ENCODE measurements at places on chromosomes 3 and 15. TPM values are rescaled to one million over a fixed set of nuclear protein-coding genes. Genes with fewer than 3 reads are reported as not detected.
A peak's percentile ranks its signal among the peaks of the same experiment; 100 is the strongest.

- DNase-seq = peak; percentile 66
These were observed 324.7 kb downstream of the SHQ1 start for GRCh38 chr3:72523429-72524151.

GRCh38 chr15:32825219-32825618 lies 107.4 kb downstream of the GREM1 start:
- DNase-seq = no peak

DNA sequence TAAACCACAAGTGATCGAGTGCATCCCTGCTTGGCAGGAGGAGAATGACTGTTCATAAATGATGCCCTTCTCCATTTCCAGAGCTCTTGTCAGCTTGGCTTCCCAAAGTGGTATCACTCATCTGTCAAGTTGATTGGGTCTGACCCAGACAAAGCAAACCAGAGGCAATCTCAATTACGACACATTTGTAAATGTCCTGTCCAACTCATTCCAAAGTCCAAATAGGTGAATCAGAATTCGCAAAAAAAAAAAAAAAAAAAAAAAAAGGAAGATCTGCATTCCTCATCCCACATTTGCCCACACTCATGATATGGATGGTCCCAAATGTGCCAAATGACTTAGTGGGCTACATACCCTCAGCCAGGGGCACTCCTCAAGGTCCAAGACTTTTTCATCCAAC lies 91.9 kb downstream of the LRRC3B start:
- no peak for DNase-seq

DNA sequence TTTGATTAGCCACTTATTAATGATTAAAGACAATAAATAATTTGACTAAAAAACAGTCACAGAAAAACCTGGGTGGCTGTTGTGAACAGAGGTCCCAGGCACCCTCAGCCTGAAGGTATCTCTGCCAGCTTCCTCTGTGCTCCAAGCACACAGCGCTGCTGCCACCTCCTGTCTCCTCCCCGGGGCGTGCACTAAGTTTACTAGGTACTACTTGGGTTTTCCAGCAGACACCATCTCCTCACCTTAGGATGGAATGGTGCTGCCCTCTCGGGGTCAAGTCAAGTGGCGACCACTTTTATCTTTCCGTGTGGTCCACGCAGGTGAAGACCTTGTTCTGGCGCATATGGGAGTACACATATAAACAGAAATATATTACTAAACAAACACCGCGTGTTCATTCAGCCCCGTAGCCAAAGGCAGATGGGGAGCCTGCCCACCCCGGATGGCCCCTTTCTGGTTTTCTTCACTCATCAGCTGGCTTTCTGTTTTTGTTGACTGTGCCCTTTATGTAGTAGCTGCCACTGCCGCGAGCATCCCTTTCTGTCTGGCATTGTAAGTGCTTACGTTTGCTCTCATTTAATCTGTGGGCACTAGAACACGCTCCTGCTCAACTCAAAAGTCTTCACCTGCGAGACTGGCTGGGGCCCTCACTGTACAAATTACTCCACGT lies 128.0 kb downstream of the LRIG1 start:
- peak; percentile 28 for DNase-seq

DNA sequence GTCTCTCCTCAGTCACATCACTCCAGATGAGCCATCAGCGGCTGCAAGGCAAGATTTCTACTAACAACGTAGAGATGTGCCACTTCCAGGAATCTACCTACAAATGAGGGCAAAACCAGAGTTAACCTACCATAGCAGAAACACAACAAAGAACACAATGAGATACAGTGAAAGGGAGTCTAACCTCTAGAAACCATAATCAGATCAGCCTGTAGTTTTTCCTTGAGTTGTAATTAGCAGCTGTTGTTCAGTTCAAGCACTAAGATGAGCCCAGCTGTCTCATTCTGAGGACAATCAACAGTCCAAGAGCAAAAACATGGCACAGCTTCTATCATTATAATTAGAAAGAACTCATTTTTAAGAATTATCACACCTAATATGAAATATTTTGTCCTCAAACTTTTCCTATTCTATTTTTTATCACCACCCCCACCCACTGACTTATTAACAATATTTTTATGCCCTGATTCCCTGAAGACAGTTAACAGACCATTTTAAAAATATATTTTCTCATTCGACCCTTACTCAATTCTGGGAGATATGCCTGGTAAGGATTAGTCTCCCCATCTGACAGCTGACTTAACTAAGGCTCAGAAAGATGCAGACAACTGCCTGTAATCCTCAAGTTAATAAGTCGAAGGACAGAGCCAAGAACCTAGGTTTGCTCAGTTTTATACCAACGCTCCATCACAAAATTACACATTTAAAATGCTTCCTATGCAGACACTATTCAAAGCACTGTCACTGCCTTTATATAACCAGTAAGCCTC lies 50.1 kb downstream of the MAGI1 start:
- no peak for DNase-seq

- no peak for DNase-seq
These were observed 112.5 kb downstream of the RAP2B start for GRCh38 chr3:153274561-153274960.

- no peak for DNase-seq
These were observed 375.8 kb upstream of the ARL6 start for GRCh38 chr3:97388774-97389173.

DNA sequence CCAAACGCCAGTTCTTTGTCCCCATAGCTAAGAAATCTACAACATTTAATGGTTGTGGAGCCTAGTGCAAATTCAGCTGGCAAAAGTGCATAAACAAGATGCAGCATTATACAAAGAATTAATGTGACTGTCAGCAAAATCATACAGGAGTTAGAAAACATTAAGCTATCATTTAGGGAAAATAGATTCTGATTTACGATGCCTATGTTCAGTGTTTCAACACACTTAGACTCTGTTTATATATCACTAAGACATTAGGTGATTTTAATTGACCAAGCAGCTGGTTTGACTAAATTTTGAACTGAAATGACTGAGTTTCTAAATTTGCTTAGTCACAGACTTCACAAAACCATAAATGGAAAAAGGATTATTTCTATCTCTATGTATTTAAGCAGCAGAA lies 1076.8 kb downstream of the TBL1XR1 start:
- no peak for DNase-seq

GRCh38 chr15:31262143-31262530 lies 64.5 kb upstream of the KLF13 start:
- no peak for DNase-seq

DNA sequence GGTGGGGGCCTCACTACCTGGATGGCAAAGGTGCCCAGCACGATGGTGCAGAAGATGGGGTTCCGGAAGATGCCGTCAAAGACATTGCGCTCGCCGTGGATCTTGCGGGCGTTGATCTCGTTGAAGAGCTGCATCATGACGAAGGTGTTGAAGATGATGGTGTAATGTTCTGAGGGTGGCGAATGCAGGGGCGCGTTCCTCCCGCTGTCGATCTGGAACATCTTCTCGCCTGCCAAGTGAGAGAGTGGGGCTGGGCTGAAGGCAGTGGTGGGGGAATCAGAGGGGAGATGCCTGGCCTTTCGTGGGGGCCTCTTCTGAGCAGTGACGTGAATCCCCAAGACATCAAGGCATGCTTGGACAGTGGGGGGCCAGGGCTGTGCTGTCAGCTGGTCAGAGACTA lies 19.6 kb upstream of the SEC13 start:
- DNase-seq = no peak

DNA sequence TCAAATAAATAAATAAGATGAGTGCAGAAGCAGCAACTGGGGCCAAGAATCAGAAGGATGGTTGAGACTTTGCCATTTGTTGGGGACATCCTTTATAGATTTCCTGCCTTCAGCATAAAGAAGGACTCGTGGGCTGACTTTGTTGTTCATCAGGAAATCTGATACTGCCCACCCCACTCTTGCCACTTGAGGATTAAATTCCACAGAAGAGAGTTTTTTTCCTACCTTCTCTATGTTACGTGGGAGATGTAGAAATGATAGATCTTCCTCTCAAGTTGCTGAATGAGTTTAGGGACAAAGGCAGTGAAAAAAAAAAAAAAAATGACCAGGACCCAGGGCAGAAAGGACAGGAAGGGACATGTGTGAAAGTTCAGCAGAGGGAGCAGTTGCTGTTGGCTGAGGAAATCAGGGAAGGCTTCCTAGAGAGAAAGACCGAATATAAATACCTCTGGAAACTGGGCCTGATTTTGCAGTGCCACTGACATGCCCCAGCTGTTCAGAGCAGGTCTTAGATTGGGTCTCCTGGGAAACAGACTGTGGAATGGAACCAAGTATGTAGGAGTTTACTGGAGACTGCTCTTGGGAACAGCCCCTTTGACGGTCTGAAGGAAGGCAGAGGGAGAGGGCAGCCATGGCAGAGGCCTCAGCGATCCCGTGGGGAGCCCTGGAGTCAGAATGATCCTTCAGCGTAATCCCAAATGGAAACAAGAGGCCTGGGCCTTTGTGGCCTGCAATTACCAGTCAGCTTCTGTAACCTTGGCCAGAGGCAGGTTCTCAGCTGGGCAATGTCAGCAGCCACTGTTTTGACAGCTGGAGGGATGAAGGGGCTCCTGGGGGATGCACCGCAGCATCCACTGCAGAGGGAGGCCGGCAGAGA lies 50.9 kb downstream of the C3orf20 start:
- DNase-seq = no peak

DNA sequence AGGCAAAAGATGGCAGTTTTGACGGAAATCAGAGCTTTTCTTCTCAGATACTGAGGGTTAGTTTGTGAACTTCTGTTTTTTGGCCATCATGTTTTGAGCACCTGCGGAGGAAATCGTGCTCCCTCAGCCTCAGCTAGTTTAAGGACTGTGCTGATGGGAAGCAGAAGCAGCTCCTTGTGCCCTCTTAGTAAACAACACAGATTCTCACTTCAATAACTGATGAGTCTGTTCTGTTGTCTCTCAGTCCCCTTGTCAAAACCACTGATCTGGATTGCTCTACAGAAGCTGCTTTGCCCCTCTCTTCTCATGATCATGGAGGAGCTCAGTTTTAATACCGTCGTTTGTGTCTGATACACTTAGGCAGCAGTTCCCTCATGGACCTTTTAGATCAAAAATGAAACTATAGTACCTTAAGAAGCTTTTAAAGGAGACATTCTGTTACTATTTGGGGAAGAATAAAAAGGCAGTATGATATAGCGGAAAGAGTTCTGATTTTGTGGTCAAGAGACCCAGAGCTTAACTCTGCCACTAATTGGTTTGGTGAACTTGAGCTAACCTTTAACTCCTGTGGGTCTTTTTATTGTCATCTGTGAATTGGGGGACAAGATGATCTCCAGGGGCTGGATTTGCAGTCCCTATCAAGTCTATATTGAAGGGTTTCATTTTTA lies 152.6 kb downstream of the BBX start:
- DNase-seq = no peak

- DNase-seq = peak; percentile 53
These were observed 135.2 kb downstream of the MECOM start for GRCh38 chr3:169528289-169528688.

DNA sequence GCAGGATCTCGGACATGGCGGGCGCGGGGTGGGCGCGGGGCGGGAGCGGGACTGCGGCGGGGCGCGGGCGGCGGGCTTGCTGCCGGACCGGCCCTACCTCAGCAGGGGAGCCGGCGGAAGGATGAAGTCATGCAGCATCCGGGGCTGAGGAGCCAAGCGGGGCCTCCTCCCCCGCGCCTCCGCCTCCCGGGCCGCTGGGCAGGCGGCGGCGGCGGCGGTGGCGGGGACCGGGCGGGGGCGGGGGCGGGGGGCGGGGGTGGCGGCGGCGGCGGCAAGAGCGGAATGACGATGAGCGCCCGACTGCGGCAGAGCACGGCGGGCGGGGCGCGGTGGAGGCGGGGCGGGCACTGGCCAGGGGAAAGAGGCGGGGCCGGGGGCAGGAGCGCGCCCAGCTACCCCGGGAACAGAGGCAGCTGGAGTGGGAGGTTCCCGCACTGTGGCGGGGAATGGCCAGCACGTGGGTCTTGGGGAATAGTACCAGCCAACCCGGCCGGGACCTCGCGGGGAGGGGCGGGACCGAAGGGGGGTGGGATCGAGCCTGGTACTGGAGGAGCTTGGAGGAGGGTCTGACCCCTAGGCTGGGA lies at the start of gene CAMK2N2:
CAMK2N2 (minus strand) TSS at position 284 of the 584 bp plus-strand sequence; CDS start at position 16, 268 bp downstream.
- peak; percentile 80 for DNase-seq

DNA sequence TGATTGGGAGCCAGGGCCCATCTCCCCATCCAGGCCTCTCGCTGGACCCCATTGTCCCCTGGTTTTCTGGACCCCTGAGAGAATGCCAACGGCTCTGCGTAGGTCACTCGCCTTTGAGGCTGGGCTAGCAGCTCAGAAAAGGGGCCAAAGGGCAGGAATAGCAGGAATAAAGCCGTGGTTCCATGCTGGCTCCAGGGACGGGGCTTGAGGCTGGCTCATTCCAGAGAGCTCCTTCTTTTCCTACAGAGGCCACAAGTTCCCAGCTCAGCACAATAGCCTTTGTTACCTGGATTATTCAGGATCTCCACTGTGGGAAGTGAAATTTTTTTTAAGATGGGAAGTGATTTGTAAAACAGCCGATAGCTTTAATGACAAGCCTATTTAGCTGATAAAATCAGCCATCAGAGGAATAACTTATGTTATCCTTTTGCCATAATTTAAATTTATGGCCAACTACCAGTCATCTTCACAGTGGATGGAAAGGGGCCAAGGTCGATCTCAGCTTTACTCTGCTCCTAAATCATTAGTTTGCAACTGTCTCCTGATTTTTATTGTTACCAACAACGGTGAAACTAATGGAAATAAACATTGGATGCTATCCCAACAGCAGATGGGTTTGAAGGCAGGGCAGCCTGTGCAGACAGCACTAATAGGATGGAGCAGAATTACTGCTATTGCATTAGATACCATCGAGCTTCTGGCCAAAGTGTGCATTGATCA lies 124.3 kb downstream of the TMEM266 start:
- no peak for DNase-seq

- DNase-seq = peak; percentile 66
These were observed 11.3 kb upstream of the TRAK1 start for GRCh38 chr3:42079701-42080452.

- no peak for DNase-seq
These were observed 52.9 kb downstream of the PPCDC start for GRCh38 chr15:75076277-75076676.

GRCh38 chr3:46212101-46212500 lies 4.0 kb upstream of the CCR1 start:
- no peak for DNase-seq

Gene POU1F1
- not detected for total RNA-seq

Gene FBXW12
- not detected for total RNA-seq

Gene MUC20
- 0.69 TPM for total RNA-seq

Gene ACAN
- not detected for total RNA-seq

Gene PPARG
- total RNA-seq = 208 TPM

Gene EBLN2
- total RNA-seq = 3.8 TPM

Data from PC-3 (cell line).